ENCODE measurements at places on chromosomes 7 and 10.

- DNase-seq: no peak
These were observed 11.4 kb upstream of the PTER start for GRCh38 chr10:16425449-16425848.

DNA sequence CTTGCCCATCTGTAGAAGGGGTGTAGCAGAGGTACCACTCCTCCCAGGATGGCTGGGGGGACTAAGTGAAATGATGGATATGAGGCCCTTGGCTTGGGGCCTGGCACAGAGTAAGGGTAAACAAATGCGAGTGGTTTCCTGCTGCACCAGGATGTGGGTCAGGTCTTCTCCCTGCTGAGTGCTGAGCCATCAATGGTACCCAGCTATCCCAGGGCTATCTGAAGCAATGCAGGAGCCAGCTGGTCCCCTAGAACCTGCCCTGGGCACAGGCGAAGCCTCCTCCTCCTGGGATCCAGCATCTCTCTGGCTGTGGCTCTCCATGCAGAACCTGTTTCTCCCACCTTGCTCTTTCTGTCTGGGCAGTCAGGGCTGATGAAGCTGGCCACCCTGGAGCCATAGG is 20.9 kb upstream of the GOLGA7B start:
- no peak for DNase-seq

DNA sequence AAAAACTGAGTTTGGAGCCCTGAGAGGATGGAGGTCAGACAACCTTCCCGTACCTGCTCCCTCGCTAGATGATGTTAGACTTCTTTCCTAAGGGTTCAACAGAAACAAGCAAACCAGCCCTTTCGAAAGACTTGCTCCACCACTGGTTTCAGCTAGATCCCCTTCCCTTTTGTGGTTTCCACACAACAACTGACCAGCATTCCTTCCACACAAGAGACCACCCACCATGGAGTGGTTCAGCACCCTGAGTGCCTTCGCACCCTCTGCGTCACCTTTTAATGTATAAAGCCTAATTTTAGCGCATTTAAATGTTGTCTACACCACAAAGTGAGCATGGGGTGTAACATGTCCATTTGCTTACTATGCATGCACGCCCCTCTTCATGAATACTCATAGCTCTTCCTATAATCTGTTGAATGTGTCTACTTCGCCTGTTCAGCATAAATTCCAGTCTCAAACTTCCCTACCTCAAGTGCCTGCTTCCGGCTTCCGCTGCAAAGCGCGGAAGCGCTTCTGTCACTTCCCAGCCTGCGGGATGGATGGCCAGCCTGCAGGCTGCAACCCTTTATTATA is 69.0 kb downstream of the TACC2 start:
- no peak for DNase-seq

DNA sequence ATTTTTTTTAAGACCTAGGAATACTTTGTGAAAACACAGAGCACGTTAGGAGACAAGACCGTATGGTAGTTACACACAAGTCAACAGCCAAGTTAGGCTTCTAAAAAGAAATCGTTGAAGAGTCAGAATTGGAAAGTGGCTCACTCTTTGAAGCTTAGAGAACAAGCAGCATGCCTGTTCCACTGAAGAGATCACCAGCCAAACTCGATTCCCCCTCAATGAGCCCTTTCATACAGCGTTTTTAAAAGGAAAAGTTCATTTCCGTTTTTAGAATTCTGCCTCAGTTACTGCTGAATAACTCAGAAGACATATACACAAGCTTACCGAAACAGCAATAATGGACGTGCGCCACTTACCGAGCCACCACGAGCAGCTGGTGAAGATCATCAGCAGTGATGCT is 41.0 kb downstream of the MCMBP start:
- no peak for DNase-seq

DNA sequence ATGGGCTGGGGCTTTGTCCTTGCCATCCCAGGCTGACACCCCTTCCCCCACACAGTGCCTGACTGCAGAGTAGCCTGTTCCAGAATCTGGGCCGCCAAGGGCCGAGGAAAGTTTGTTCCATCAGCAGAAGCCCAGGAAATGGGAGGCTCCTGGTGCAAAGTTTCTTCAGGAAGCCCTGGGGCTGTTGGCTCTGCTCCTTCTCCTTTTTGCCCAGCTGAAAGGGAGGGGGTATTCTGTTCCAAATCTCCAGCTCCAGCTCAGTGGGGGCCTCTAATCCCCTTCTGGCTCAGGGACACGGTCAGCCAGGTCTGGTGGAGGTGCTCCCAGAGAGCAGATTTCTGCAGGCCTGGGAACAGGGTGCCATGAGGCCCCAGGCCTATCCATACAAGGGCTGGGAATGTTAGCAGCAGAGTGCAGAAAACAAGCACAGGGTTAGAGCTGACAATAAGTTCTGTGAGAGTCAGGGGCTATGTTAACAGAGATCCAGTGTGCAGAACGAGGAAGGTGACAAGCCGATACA is 399.5 kb downstream of the RPS24 start:
- DNase-seq: no peak

DNA sequence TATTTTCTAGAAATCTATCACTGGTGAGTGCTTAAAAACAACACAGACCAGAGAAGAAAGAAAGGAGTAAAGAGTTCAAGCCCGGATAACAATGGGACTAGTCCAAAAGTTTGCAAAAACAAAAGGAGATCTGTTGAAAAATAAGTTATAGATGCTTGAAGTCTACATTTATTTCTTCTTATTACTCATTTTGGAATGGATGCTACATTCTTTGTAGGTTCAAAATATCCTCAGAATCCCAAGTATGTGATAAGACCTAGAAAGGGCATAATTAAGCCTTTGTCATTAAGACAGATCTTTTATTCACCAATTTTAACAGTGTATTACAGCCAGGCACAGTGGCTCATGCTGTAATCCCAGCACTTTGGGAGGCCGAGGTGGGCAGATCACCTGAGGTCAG is 42.7 kb upstream of the ITGB8 start:
- no peak for DNase-seq

GRCh38 chr7:11330717-11331116 is 357.0 kb downstream of the PHF14 start:
- DNase-seq: no peak

GRCh38 chr10:70084189-70084588 is 31.5 kb downstream of the MACROH2A2 start:
- no peak for DNase-seq

DNA sequence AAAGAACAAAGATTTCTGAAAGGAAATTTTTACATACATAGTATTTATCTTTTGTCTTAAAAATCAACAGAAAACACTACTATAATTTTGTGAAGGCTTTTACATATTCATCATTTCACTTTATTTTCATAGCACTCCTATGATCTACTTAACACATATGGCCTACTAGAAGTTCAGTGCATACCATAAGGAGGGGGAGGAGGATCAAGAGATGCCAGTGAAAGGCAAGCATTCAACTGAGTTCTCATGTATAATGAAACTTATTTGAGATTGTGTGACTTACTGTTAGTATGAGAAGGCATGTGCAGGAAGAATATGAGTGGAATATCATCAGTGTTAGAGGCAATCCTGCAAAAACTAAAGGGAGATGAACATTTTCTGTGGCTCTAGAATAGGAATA is 10.6 kb downstream of the BRAF start:
- no peak for DNase-seq

All from NCI-H146 (cell line).